ENCODE measurements at places on chromosomes 13 and 19.

GRCh38 chr13:35855531-35856019, 275.6 kb downstream of the DCLK1 start:
- no peak for DNase-seq

GRCh38 chr13:54433493-54434206, 1405.0 kb downstream of the OLFM4 start:
- no peak for DNase-seq

DNA sequence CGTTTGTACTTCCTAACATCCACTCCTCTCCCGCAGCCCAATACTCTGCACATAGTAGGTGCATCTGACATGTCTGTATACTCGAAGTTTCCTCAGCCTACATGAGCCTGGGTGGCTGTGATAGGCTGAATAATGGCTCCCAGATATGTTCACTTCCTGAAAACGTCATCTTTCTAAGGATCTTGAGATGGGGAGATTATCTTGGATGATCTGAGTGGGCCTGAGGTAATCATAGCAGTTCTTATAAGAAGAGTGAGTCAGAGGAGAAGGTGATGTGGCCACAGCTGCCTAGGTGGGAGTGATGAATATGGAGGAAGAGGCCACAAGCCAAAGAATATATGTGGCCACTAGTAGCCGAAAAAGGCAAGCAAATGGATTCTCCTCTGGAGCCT, 84.2 kb downstream of the AKAP11 start:
- no peak for DNase-seq

DNA sequence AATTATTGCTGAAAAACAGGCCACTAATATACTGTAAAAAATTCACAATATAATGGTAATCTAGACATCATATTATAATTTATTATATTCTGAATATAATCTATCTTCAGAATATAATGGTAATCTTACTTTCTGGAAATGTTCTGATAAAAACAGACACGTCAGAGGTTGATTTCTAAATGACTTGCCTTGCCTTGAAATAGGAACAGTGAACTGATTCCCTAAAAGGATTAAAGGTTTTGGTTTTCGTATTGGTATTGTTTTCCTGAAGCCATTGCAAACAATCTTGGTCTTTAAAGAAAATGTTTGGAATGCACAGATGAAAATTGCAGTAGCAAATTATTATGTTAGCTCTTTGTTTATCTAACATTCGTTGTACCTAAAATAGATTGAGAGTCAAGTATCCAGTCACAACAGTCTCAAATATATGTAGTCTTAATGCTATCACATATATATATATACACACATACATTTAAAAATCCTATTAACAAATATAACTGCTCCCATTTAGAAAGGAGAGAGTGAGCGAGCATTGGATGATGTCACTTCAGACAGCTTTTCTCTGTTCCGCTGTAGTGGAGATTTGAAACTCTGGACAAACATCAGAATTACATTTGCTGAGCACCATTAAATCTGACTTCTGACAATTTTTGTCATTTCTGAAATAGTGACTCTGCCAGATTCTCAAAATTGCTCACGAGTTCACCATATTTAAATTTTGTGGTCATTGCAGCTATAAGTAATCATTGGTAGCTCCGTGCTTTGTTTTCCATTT, 1.7 kb downstream of the ITM2B start:
- no peak for DNase-seq

GRCh38 chr19:10553943-10554381, 10.3 kb downstream of the ATG4D start:
- DNase-seq, result no peak

Measured in omental fat pad (tissue), 4 donors.